AG04450 (cell line): ENCODE measurements at places on chromosomes 3 and 15. TPM values are rescaled to one million over a fixed set of nuclear protein-coding genes. Genes with fewer than 3 reads are reported as not detected.

DNA sequence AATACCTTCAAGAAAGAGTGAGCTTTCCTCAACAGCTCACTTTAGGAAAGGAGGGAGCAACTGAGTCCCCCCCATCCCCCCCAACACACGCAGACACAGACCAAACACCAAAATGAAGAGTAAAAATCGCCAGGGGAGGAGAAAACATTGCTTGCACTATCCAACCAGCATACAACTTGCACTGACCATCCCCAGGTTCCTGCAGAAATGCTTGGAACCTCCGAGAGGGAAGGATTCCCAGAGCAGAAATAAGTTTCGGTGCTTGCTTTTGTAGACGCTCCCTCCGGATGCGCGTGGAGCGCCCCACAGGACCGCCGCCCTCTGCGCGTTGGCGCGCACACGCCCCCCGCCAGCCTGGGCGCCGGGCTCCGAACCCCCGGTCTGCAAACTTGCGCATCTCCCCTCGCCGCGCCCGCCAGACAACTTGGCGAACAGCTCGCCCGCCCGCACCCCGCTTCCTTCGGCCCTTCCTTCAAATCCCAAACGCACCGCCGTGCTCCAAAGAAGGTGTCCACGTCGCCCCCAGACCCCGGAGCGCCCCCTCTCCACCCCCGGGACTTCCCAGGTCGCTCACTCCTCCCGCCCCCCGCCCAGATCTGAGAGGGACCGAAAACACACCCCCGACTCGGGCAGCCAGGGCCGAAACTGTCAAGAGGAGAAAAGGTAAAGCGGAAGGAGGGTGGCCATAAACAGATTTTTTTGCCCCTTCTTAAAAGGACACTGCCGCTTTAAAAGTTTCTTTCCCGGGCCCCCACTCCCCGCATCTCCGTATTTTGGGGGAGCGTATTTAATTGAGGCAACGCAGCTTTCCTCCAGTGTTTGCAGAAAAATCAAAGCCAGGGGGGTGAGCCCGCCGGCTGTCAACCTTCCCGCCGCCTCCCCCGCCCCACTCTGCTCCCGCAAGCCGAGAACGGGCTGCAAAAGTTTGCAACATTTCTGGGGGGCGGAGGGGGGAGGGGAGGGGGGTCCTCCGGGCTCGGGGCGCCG lies 859 bp downstream of the RORA start:
- no peak for DNase-seq

DNA sequence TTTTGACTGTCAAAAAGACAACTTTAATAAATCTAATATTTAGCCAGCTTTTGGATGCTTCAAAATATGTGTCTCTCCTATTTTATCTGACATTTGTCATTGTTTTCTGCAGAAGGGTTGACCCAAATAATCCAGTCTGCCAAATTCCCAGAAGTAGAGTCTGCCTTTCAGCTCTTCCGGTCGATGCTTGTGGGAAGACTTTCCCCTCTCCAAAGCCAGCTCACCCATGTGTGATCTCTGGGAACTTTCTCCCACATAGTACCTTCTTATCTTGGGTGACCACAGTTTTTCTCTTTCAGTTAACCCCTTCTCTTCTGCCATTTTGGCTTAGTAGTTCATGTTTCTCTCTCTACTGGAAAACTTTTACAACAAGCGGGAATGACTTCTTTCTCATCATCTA lies 94.1 kb downstream of the ASB7 start:
- DNase-seq: no peak

GRCh38 chr3:17844236-17844635 lies 101.8 kb upstream of the TBC1D5 start:
- no peak for DNase-seq

The RBMS3 gene
- polyA plus RNA-seq: 32.0 and 33.4 TPM in 2 replicates
